ENCODE measurements at places on chromosomes 3 and 15.

DNA sequence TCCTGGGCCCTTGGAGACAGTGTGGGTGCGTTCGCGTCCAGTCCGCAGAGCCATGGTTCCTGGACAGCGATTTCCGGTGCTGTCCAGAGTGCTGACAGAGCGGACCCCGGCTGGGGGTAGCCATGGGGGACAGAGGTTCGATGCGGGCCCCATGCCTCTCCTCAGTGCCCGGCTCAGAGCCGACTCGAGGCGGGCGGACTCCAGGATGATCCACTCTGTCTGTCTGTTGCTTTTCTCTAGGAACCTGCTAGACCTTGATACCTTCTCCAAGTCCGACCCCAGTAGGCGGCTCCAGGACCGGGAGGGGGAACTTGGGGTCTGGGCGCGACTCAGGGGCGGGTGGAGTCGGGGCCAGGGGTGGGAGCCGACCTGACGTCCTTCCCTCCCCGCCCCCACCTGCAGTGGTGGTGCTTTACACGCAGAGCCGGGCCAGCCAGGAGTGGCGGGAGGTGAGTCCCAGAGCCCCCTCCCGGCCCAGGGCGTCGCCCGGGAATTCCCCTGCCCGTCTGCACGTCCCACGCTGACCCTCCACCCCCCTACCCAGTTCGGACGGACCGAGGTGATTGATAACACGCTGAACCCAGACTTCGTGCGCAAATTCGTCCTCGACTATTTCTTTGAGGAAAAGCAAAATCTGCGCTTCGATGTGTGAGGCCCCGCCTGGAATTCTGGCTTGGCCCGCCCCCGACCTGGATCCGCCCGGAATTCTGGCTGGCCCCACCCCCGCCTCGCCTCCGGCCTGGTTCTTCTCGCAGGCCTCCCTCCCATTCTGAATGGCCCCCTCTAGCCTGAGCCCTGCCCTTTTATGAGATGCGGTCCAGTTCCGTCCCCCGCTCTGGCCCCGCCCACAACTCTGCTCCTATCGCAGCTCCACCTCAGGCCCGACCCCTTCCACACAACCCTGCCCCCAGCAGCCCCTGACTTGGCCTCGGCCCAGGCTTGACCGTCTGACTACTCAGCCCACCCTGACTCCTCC, 1.0 kb downstream of the CPNE9 start:
- DNase-seq = no peak

DNA sequence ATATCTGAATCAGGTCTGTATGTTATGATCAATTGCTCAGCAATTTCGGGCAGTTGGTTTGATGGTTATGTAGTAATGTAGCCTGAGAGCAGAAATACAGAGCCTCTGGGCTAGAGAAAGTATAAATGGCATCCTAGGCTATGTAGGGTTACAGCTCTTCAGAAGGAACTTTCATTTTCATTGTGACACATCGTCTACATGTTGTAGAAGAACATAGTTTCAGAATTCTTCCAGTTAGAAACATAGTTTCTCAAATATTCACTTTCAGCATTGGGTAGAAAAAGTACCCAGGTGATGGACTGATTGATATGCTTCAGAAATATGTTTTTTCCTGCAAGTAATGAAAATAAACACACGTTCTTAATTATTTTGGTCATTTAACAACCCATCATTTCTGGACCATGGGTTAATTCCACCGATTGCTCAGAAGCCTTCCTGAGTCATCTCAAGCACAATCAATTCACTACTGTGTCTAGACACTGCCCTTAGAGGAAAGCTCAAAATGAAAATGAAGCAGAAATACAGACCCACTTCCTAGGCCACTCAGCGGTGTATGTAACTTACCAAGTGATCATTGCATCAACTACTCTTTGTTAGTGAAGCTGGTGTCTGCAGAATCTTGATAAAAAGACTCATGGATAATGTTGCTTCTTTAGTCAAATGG, 88.8 kb upstream of the TSEN2 start:
- no peak for DNase-seq

- DNase-seq = no peak
Measured at GRCh38 chr3:188689101-188689574, 482.6 kb upstream of the TPRG1 start.

DNA sequence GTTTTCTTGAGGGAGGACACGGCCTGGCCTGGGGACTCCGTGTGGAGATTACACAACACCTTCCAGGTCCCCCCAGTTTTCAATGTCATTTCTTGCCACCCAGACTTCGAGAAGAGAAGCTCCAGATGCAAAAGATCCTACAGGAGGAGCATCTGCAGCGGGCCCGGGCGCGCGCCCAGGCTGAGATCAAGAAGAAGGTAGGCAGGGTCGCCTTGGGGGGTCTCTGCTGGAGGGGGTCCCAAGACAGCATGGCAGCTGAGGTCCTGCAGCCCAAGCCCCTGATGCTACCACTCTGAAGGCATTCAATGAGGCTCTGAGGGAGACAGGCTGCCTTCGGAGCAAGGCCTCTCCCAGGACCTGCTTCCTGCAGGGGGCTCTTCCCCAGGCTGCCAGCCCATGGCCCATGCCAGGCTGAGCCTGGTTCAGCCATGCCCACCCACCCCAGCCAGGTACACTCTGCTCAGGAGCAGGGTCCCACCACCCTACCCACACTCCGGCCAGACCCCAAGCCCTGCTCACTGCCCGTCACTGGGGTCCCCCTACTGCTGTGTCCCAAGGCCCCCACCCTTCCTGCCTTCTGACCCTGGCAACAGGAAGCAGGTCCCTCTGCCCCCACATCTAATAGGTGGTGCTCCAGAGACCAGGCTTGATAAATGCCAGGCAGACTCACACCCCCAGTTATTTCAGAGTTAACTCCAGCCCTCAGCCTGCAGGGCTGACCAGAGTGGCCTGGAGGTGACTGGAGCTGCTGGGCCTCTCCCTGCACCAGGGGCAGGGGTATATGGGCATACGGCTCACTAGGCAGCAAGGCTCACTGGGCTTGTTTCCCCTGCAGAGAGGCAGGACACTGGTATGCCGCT, 40.0 kb downstream of the ZXDC start:
- no peak for DNase-seq

- DNase-seq = no peak
Measured at GRCh38 chr3:4251412-4251811, 51.8 kb upstream of the SETMAR start.
